Hindlimb muscle (tissue), 1 donor: ENCODE measurements at places on chromosomes 6 and 20. TPM values are rescaled to one million over a fixed set of nuclear protein-coding genes. Genes with fewer than 3 reads are reported as not detected.

DNA sequence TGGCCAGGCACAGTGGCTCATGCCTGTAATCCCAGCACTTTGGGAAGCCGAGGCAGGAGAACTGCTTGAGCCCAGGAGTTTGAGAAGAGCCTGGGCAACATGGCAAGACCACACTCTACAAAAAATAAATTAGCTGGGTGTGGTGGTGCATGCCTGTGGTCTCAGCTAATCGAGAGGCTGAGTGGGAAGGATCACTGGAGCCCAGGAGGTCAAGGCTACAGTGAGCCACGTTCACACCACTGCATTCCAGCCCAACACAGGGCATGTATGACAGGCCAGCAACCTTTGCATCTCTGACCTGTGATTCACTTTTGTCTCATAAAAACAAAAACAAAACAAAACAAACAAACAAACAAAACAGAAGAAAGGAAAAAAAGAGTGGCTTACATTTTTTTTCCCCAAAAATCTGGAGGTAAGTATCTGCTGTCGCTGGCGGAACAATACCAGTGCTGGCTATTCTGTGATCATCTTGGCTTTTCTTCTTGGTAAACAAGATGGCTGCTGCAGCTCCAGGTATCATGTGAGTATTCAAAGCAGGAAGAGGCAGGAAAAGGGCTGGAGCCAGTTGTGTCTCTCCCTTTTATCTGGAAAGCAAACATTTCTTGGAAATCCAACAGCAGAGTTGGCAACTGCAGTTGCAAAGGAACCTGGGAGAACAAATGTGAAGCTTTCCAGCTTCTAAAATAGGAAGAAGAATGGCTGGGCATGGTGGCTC, 40.4 kb upstream of the ZMYND8 start:
- no peak for DNase-seq

GRCh38 chr20:50799890-50800550, 5.2 kb downstream of the BCAS4 start:
- no peak for DNase-seq

C6orf52 gene
- 1.5 TPM for polyA plus RNA-seq

HCRTR2 gene
- polyA plus RNA-seq, result not detected

WFDC10B gene
- not detected for polyA plus RNA-seq

ADAM33 gene
- 61.5 TPM for polyA plus RNA-seq

GJA10 gene
- not detected for polyA plus RNA-seq

DNA sequence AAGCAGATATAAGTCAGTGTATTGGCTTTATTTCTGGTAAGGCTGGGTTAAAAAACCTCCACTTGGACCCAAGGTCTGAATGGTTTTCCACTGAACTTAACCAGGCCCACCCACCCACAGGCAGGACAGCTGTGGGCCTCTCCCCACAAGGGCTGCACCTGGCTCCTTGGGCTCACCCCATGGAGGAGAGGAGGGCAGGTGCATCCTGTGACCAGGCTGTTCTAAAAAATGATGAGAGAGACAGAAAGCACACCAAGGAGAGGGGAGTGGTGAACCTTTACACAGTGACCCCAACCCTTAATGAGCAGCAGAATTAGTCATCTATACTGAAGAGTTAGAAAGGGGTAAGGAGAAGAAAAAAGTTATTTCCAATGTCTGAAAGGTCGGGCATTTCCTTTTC, 34.5 kb upstream of the DUSP22 start:
- DNase-seq, result no peak

DNA sequence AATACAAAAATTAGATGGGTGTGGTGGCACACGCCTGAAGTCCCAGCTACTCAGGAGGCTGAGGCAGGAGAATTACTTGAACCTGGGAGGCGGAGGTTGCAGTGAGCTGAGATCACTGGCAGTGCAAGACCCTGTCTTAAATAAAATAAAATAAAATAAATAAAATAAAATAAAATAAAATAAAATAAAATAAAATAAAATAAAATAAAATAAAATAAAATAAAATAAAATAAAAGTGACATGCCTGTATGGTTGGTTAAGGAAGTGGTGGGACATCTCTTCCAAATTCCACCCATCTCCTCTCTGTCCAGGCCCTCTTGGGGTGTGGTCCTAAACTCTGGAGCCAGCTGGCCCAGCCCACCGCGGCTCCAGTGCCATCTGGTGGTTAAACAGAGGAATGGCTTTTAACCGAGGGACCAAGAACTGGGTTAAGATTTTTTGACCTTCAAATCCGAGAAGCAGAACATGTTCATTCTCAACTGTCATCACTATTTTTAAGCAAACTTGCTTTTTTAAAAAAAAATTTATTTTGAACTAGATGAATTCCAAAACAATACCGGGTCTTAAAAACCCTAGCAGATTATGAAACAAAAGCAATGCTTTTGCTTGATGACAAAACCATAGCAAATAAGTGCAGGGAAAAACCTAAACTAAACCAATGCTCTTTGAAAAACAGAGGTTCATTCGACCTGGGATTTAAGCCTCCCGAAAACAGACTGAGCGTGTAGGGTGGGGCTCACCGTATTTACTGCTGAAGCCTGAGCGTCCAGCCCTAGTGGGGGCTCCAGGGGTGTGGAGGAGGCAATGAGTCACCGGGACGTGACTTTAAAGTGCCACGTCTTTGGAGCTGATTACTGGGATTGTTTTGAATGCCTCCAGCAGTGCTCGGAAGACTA, 68.8 kb downstream of the CDC5L start:
- DNase-seq, result no peak

GRCh38 chr6:16363749-16364148, 125.4 kb downstream of the GMPR start:
- DNase-seq, result no peak

ZSWIM1 gene
- 11.9 TPM for polyA plus RNA-seq

GRCh38 chr6:139145661-139146060, 10.8 kb downstream of the HECA start:
- no peak for DNase-seq
